ENCODE measurements at places on chromosomes 7 and 10. TPM values are rescaled to one million over a fixed set of nuclear protein-coding genes. Genes with fewer than 3 reads are reported as not detected.

PNLIPRP1 gene
- not detected for polyA plus RNA-seq

MOGAT3 gene
- polyA plus RNA-seq, result not detected

PRTFDC1 gene
- polyA plus RNA-seq, result 46.8 TPM

AKR1C4 gene
- polyA plus RNA-seq, result not detected

SEMA3A gene
- polyA plus RNA-seq, result 61.9 TPM

DGKI gene
- polyA plus RNA-seq, result 3.1 TPM

OR6V1 gene
- not detected for polyA plus RNA-seq

GLI3 gene
- 7.2 TPM for polyA plus RNA-seq

PTPRE gene
- polyA plus RNA-seq, result 0.04 TPM

- no peak for DNase-seq
Measured at GRCh38 chr7:15836041-15836440, 149.6 kb upstream of the MEOX2 start.

DNA sequence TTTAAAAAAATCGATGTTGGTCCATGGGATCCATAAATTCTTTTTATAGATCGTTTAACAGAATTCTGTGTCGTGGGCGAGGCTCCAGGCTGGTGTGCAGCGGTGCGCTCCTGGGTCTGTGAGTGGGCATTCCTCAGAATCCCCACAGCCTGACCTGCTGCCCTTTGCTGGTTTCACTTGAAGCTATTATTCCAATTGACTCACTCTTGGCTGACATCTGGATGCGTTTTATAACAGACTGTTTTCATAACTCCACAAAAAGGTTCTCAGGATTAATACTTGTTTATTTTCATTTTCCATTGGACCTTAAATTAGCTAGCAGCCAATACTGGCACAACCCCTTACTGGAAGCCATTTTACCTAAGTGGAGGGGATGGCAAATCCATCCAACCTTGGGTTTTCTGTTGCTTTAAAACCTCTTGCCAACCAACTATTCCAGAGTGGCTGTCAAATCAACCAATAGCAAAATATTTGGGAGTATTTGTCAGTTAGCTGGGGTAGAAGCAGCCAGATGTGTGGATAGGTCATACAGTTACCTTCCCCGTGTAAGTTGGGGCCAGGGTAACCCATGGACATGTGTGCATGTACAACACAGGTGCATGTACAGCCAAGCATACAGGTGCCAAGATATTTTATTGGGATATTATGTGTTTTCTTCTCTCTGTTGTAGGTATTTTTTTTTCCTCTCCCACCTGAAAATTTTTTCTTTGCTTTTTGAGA lies 160.7 kb upstream of the ZNF32 start:
- DNase-seq, result peak; percentile 79

- no peak for DNase-seq
Measured at GRCh38 chr10:130707389-130707979, 571.3 kb downstream of the GLRX3 start.

GRCh38 chr10:88971221-88972061 lies 18.9 kb upstream of the ACTA2 start:
- no peak for DNase-seq

GRCh38 chr10:77452952-77453564 lies 184.6 kb downstream of the KCNMA1 start:
- no peak for DNase-seq

DNA sequence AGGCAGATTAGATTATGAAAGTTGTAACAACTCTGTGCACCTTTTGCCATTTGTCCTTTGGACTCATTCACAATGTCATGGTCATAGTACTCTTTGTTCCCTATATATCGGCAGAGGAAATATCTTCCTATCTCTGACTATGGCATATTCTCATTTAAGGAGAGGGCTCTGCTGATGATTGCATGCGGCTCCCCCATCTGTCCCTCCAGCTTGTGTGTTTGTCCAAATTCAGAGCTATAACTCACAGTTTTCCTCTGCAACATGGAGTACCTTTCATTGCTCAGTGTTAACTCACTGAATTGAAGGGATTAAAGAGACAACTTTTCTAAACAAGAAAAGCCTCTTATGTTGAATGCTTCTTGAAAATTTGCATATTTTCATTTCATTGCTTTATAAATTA lies 145.5 kb downstream of the OTUD1 start:
- no peak for DNase-seq

- DNase-seq, result no peak
Measured at GRCh38 chr10:103766751-103767505, 88.4 kb downstream of the SH3PXD2A start.

- no peak for DNase-seq
Measured at GRCh38 chr7:44712012-44712411, 36.6 kb upstream of the ZMIZ2 start.

- DNase-seq, result peak; percentile 93
Measured at GRCh38 chr10:103739039-103739764, 116.2 kb downstream of the SH3PXD2A start.

DNA sequence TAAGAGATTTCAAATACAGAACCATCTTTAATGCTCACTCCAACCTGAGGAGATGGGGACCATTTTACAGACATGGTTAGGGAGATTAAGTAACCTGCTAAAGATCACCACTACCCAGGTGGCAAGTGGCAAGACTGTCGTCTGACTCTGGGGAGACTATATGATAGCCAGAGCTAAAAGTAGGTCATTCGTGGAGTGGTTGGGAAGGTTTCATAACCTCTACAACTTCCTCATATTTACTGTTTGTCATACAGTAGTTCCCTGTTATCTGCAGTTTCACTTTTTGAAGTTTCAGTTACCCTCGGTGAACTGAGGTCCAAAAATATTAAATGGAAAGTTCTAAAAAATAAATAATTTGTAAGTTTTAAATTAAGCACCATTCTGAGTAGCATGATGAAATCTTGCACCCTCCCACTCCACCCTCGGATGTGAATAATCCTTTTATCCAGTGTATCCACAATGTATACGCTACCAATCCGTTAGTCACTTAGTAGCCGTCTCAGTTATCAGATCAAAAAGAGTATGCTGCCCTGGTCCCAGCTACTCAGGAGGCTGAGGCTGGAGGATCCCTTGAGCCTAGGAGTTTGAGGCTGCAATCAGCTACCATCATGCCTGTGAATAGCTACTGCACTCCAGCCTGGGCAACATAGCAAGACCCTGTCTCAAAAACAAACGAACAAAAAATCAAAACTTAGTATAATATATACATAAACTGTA lies 14.9 kb upstream of the LGI1 start:
- DNase-seq, result no peak

DNA sequence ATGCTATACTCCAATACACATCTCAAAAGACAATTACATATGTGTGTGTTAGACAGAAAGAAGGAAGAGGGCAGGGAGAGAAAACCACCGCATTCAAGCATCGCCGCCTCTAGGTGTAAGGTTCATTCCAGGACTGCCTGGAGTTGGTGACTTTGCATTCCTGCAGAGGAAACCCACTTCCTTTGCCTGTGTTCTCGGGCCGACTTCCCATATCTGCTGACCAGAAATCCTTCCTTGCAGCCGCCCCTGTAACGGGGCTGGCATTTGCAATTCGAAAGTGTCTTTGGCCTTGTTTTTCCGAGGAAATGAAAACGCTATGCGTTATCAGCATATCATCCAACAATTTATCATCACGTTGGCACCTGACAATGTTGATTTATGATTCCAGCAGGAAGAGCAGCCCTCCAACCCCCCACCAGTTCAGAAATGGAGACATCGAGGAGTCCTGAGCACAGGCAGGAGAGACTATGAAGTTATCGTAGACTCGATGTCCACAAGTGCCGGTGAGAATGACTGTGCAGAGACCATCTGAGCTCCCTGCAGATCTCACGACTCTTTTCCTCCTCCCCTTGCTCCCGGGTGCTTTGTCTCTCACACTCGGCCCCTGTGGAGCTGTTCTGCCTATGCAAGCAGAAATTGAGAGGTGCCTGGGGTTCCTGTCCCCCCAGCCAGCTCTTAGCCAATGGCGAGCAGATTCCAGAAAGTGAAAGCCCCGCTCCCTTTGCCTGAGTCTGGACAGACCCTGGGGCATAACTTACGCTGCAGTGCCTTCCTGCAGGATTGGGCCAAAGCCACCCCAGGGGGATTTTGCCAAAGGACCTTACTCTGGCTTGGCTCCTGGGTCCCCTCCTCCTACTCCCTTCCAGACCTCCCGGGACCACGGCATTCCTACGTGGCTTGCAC lies 68.9 kb upstream of the FOXK1 start:
- no peak for DNase-seq
